ENCODE measurements at places on chromosomes 2 and 18.

- DNase-seq, result no peak
These were observed 120.7 kb downstream of the ZNF521 start for GRCh38 chr18:25231327-25231691.

DNA sequence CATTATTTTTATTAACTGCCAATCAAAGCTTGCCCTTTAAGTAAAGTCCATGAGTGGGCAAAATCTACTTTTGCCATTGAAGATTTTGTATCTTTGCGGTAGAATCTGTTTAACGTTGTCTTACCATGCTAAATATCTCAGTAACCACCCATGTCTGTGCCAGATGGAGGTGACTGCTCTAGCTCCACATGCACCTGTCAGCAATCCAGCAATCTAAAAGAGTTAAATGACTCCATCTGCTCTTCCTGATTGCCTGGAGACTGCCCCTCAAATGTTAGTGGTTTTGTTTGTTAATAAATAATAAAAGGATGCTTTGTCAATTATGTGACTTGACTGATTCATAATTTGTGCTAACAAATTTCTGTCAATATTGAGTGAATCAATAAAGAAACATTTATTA is 141.7 kb downstream of the RBM43 start:
- no peak for DNase-seq

GRCh38 chr2:184877909-184878308 is 279.6 kb downstream of the ZNF804A start:
- no peak for DNase-seq

DNA sequence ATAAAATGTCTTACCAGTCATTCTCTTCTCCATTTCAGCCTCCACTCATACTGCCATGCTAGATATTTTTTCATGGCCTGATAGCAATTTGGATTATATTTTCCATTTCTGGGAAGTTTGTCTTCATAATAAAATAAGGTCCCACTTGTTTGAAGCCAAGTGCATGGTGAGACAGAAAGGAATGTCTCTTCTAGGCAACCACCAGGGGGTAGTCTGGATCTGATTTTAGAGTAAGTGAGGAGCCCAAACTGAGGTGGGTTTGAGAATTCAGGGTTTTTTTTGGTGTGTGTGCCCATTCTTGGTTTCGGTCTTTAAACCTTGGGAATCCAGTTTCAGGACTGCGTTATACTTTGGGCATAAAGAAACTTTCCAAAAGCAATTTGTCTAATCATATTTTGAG is 315.5 kb downstream of the RPRM start:
- peak; percentile 24 for DNase-seq

DNA sequence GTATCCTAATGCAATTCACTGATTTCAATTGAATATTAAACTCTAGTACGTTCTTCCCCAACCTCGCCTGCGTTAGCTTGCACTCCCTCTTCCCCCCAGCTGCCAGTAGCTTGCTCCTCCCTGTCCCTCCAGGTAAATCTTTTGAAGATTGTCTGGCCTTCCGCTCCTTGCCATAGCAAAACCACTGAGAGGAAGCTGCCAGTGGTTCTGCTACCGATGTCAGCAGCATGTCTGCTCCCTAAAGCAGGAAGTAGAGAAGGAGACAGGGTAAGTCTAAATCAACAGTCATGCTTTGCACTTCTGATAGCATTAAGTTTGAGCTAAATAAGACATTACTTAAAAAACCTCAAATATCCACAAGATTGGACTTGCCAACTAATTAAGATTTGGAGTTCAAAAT is 89.1 kb downstream of the SCN2A start:
- no peak for DNase-seq

GRCh38 chr2:242017086-242017485 is 147.6 kb downstream of the RTP5 start:
- no peak for DNase-seq

GRCh38 chr2:233413559-233414272 is 59.4 kb downstream of the DGKD start:
- DNase-seq, result peak; percentile 95

DNA sequence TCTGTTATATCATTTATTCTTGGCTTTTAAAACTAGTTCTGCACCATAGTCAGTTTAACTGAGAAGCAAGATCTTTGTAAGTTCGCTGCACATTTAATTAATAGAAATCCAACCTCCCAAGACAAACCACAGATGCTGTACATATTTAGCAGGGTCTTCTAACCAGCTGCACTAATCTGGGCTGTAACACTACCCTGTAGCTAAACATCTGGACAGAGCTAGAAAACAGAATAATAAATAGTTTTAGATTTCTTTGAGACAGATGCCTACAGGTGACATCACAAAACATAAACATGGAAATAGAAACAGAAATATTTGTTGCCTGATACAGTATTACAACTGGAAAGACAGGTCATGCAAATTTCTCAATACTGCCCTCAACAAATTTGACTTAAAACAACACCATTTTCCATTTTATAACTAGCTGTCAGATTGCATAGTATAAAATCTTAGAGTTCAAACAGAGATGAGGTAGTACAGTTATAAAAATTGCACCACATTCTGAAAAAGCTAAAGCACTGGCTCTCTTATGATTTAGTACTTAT is 315.1 kb downstream of the NR4A2 start:
- no peak for DNase-seq

- DNase-seq, result no peak
These were observed 264.7 kb downstream of the TCF4 start for GRCh38 chr18:55323051-55323994.

- no peak for DNase-seq
These were observed 127.6 kb downstream of the PHLPP1 start for GRCh38 chr18:62842898-62843297.

DNA sequence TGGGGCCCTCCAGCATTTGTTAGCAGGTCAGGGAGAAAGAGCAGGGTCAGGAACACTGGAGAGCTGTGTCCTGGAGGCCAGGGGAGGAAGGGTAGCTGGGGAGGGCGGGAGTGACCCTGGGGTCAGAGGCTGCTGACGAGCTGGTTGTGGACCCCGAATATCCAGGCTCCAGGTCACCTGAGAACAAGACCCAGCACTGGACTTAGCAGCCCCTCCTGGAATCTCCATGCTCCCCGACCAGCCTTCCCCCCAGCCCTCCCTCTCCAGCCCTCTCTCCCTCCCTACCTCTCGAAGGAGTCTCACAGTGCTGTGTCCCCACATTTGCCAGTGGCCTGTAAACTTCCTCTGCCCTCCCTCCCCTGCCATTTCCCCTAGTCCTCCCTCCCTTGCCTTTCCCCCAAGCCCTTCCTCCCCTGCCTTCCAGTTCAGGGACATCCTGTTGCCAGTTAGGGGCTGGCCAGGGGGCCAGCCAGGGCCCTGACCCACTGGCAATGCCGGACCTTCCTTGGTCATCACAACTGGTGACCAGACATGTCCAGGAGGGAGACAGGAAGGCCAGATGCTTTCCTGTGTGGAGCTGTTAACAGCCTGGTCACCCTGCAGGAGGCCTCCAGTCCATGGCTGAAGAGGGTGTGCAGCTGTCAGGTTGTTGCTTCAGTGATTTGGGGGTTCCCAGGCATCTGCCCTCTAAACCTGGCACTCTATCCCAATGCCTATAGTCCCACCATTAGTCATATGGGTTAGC is 50.0 kb upstream of the FAHD2A start:
- no peak for DNase-seq

- DNase-seq, result no peak
These were observed 40.3 kb downstream of the PLA2R1 start for GRCh38 chr2:160022162-160022561.

- no peak for DNase-seq
These were observed 19.7 kb upstream of the ATP9B start for GRCh38 chr18:79049506-79049905.

- no peak for DNase-seq
These were observed 545 bp downstream of the GLI2 start for GRCh38 chr2:120736202-120736623.

DNA sequence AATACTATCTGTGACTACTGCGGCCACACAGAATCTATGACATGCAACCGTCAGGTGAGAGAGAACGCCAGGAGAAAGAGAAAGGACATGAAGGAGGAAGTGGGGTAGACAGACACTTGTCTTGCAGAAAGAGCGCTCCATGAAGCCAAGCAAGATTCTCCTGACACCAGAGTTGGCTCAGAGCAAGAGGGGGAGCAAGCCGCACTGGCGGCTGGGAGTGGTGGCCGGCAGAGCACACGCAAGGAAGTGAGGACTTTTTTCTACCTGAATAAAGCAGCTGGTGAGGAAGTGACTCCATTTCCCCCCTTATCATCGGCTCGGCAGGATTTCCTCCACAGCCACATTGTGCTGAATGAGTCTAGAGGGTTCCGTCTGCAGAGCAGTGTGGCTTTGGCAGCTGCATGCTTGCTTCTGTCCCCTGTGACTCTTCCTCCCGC is 181.6 kb downstream of the BCL2 start:
- no peak for DNase-seq

DNA sequence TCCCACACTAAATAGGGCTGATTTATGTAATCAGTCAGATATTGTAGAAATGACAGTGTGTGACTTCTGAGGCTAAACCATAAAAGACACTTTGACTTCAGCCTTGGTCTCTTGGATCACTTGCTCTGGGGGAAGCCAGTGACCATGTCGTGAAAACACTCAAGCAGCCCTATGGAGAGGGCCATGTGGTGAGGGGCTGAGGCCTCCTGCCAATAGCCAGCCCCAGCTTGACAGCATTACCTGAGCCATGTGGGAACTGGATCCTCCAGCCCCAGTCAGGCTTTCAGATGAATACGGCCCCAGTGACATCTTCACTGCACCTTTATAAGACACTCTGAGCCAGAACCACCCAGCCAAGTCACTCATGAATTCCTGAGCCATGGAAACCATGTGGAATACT is 20.8 kb downstream of the TNS1 start:
- no peak for DNase-seq

DNA sequence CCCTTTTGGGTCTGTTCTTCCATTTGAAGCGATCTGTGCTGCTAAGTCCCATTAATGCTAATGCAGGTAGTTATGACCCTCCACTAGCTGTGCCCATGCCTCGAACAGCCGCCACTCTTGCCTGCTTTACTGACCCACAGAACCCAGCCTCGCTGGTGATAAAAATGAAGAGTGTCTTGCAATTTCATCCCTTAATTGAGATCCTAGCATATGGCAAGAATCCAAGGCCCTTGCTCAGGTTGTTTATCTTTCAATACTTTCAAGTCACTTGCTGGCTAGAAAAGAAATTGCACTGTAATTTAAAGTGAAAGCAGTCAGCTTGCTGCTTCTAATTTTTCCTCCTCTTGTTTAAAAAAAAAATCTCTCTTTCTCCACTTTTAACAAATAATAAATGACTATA is 73.6 kb downstream of the ZNF521 start:
- DNase-seq, result peak; percentile 9

- peak; percentile 94 for DNase-seq
These were observed 33.5 kb upstream of the DAPL1 start for GRCh38 chr2:158761621-158762020.

- no peak for DNase-seq
These were observed 356.7 kb downstream of the NYAP2 start for GRCh38 chr2:225756198-225756597.

GRCh38 chr2:43169099-43169945 is 57.1 kb downstream of the ZFP36L2 start:
- peak; percentile 71 for DNase-seq

DNA sequence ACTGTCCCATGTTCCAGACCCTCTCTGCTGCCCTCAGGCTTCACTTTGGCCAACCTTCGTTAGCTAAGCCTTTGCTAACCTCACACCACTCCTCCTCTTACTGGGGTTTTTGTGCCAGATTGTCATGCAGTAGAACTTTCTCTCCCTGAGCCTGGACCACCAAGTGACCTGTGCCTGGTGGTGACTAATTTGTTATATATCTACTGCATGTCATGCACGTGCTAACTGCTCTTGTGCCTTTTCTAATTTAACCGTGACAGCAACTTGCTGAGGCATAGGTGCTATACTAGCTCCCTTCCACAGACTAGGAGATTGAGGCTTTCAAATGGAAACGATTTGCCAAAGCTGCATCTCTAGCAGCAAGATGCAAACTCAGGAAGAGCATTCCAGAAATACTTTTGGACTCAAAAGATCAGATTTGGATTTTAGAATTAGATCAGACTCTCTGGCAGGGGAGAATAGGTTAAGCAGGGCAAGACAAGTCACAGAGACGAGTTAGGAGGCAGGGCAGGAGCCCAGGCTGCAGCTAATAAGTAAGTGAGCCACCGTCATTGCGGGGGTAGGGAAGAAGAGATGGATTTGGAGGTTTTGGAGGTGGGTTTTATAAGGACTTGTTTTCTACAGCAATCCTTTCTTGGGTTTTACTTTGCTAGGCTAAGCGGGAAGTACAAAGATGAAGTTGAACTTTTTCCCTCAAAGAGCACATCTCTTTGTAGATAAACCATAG is 1.8 kb downstream of the PPP1R7 start:
- DNase-seq, result no peak

- no peak for DNase-seq
These were observed 240.7 kb upstream of the DPP10 start for GRCh38 chr2:114201781-114202180.

DNA sequence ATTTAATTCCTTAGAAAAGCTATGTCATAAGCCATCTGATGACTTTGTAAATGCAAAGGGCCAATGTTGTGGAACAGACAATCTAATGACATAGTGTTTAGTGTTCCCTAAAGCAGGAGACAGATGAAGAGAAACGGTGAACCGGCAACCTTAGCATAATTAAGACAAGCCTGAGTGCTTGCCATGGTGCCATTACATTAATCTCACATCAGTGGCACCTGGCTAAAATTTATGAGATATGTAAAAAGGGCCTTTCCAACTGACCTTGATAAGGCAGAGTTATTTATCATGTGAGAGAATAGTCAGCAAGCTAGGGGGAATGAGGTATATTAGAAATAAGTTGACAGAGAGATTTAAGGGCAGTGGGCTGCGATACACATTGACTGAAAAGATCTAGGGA is 261.8 kb downstream of the ERBB4 start:
- no peak for DNase-seq

GRCh38 chr2:95342556-95343320 is 45.6 kb downstream of the KCNIP3 start:
- DNase-seq, result no peak

DNA sequence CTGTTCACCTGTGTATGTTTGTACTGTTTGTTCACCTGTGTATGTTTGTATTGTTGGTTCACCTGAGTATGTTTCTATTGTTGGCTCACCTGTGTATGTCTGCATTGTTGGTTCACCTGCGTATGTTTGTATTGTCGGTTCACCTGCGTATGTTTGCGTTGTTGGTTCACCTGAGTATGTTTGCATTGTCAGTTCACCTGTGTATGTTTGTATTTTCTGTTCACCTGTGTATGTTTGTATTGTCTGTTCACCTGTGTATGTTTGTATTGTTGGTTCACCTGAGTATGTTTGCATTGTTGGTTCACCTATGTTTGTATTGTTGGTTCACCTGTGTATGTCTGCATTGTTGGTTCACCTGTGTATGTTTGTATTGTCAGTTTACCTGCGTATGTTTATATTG is 14.6 kb downstream of the ADI1 start:
- DNase-seq, result no peak

DNA sequence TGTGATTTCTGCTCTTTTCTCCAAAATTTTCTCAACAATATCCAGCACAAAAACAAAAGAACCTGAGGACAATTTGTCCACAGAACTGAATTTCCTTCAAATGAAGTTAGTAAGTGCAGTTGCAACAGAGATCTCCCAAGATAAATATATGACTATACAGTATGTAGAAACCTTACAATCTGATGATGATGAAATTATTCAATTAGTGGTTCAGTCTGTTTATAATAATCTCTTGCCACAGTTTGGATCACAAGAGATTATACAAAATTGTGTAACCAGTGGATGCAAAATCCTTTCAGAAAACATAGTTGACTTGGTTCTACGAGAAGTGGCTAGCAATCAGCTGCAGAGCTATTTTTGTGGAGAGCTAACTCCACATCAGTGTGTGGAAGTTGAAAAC is 68.7 kb downstream of the FSIP2 start:
- no peak for DNase-seq
